CD4-positive, alpha-beta T cell (primary cell): ENCODE measurements at places on chromosomes 7 and 10.

DNA sequence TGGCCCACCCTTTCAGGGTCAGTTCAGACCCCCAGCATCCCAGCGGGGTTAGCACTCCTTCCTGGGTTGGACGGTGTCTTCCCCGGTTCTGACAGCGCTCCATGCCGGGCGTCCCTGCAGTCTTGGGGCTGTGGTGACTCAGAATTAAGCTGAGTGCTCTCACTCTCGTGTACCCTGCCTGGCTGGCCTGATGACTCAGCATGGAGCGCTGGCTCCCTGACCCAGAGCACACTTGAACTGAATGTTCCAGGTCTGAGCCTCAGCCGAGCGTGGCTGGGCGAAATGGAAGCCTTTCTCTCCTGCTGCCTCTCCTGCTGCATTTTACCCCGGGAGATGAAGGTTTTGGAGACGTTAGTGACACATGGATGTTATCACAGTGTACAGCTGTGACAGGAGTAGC is 7.1 kb downstream of the BAG3 start:
- DNase-seq = no peak

DNA sequence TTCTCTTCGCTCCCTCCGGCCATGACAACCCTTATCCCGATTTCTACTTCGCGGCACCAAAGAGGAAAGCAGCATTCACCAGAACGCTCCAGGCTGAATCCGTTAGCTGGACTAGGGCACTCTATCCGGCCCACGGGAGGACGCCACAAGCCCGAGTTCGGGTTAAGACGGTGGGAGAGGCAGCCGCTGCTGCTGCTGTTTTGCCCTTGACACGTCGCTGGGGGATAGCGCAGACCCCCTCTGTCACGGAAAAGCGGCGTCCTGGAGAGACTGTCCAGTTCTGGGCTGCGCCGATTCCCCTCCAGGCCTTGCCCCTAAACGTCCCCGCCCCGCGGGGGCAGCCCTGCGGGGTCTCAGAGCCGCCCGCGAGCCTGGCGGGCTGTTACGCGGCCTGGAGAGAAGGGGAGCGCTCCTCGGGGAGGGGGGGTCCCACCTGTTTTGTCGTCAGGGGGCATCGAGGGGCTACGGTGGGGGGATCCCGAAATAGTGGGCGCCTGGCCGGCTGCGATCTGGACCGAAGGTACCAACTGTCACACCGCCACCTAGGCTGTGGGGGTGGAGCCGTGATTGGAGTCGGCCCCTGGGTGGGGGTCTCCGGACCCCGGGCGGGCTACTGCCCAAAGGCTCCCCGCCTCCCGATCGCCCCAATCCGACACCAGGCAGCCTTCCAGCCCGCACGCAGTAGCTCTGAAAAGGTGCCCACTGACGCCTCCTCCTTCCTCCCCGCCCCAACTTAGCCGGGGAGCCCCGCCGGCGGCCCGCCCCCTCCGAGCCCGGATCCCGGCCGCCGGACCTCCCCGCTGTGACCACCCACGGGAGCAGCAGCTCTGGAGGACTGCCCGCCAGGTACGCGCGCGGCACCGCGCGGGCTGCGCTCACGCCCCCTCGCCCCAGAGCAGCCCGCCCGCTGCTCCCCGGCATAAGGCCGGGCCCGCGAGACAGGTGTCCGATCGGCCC is 772 bp downstream of the SGMS1 start:
- peak; percentile 43 for DNase-seq

- DNase-seq = no peak
These were observed 9.2 kb downstream of the NPFFR1 start for GRCh38 chr10:70274643-70275042.

DNA sequence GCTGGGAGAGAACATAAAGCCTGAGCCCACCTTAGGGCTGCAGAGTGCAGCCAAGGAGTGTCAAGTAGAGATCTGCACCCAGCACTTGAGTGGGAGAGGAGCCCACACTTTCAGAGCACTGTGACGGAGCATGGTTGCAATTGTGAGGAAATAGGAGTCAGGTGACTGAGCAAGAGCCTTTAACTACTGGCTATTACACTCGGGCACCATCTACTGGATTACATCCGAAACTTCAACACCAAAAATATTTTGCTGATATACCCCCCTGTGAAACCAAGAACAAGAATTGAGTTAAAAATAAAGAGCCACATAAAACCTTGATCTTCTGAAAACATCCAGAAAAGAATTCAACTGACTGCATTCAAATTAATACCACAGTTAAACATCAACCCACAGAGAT is 657.9 kb downstream of the NXPH1 start:
- no peak for DNase-seq

DNA sequence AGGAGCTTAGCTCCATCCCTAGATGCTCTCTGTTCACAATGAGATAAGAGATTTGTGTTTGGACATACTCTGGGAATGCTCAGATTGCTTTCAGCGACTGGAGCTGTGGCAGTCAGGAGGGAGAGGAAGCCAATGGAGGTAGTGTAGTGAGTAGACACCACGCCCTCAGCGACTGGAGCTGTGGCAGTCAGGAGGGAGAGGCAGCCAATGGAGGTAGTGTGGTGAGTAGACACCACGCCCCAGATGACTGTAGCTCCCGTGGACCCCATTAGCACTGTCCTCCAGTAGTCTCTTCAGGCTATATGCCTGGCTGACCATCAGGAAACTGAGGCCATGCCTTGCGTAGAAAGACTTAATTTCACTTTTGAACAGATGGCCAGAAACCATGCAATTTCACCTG is 1033.8 kb downstream of the NRG3 start:
- no peak for DNase-seq

GRCh38 chr10:71846816-71847215 is 4.2 kb downstream of the PSAP start:
- no peak for DNase-seq

DNA sequence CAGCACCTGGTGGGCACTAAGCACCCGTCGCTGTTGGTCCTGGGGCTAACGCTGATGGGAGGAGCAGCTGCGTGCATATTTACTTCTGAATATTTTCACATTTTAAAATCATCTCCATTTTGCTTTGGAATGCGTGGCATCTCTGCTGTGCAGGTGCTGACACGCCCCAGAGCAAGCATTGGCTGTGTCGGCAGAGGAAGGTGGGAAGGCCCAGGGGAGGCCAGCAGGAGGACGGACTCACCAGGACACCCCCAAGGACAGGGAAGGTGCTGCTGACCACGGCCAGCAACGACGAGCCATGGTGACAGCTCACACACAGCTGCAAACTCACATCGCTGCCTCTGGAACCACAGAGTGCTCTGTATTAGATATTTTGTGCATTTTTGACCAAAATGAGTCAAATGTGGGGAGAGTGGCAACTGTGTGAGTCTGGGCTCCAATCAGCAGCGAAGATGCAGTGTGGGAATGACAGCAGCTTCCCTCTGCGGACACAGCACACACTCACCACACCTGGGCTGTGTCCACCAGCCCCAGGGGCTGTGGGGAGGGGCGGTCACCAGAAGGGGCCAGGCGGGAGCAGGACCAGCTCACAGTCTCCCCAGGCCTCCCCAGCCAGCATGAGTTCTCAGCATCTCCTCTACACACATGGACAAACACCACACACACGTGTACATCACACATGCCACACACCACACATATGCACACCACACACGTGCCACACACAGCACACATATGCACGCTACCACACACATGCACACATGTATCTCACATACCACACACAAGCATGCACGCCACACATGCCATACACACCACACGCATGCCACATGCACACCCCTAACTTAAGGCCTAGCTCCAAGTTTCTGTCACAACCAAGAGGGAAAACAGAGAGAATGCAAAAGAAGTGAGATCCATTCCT is 58.2 kb downstream of the PTPRN2 start:
- DNase-seq = no peak

- DNase-seq = peak; percentile 78
These were observed 39.3 kb downstream of the CALML3 start for GRCh38 chr10:5563991-5564536.

- DNase-seq = peak; percentile 10
These were observed 144.5 kb downstream of the PPP1R3A start for GRCh38 chr7:113774182-113774807.

DNA sequence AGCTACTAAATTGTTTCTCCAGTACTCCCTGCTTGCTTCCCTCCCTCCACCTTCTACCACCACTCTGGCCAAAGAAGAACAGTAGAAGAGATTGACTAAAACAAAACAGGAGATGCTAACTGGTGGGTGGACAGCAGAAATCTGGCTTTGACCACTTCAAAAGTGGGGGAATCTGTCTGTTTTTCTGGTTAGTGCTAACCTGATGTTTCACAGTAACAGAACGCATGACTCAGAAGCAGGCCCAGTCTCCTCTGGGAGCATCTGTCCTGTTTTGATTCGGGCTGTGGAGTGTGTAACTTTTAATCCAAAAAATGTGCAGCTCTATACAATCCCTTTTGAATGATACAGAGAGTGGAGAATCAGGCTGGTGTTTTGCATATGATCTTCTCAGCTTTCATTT is 32.7 kb upstream of the ZNF438 start:
- DNase-seq = no peak

DNA sequence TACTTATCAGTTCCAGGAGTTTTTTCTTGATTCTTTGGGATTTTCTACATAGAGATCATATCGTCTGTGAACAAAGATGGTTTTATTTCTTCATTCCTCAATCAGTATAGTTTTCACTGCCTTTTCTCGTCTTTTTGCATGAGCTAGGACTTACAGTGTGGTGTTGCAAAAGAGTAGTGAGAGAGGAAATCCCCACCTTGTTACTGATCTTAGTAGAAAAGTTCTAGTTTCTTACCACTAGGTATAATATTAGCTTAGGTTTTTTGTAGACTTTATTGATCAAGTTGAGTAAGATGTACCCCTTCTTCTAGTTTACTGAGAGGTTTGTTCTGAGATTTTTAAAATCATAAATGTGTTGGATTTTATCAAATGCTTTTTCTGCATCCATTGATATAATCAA is 123.3 kb downstream of the TMEM26 start:
- no peak for DNase-seq

DNA sequence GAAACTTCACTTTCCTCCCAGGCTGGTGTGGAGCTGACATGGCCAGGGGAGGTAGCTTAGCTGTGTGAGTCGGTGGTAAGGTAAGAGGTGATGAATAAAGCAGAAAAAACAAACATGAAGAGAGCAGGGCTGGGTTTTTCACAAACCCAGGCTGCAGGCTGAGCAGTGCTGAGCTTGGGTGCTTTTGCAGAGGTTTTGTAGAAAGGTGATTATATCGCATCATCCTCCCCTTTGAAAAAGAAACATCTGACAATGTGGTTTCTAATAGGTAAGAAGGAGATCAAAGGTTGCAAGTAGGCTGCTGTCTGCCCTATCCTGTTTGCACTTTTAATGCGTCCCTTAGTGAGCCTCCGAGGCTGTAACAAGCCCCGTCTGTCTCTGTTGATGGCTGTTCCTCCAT is 69.6 kb upstream of the GRM8 start:
- no peak for DNase-seq

DNA sequence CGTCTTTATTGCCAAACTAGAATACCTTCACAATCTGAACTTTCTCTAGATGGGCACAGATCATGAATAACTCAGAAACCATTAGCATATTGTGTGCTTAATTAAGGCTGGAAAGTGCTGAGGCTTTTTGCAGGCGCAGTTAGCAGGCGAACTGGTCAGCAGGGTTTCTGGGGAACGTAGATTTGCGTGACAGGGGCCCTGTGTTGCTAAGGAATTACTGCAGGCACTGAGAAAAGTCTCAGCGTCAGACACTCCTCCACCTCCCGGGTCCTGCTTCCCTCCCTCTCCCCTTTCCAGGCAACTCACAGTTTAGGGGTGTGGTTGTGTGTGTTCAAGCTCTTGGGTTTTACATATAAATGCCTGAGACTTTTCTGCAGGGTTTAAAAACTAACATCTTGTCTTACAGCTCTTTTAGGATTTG is 2.2 kb downstream of the MAP3K8 start:
- DNase-seq = no peak

DNA sequence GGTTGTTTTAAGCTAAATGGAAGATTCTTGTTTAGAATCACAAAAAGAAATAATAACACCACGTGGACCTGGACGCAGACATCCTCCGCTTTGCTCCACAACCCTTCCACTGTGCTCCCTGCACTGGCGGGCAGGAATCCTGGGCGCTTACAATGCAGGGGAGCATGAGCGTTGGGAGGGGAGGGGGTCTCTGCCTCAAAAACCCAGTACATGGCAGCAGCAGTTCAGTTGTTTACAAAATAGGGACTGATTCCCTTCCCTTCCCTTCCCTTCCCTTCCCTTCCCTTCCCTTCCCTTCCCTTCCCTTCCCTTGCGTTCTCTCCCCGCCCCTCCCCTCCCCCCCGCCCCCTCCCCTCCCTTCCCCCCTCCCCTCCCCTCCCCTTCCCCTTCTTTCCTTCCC is 169.6 kb upstream of the ITGB1 start:
- DNase-seq = no peak

- no peak for DNase-seq
These were observed 164.8 kb upstream of the SLC25A13 start for GRCh38 chr7:96486681-96487080.

GRCh38 chr7:19674266-19674960 is 34.4 kb downstream of the POLR1F start:
- no peak for DNase-seq

DNA sequence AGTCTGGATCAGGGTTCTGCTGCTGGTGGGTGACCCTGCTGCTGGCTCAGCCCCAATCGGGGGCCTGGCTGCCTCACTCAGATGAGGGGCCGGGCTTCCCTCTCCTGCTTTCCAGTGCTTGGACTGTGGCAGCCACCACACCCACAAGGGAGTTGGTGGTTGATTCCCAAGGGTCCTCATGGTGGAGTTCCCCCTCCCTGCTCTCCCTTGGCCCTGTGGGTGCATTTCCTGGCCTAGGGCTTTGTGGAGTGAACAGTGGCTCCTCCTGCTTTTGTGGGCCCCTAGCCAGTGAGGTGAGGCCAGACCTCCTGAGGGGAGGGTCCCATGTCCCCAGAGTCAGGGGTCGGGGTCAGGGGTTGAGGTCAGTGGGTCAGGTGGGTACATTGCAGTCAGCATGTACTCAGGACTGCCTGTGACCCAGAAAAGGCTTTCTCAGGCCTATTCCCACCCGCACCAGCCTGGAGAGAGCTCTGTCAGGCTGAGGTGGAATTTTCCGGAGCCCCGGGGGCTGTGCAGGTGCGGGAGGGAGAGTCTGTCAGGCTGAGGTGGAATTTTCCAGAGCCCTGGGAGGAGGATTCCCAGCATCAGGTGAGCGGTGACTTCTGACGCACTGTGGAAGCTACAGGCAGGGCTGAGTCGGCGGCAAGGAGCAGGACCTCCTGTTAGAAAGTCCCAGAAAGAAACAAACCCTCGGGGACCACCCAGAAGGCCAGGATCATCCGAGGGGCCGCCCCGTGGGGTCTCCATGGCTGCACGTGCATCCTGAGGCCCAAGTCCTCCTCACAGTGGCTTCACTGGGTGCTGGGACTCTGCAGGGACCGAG is 94.4 kb upstream of the INSIG1 start:
- DNase-seq = no peak
